ENCODE measurements at places on chromosomes 11 and 22.

GRCh38 chr11:18369398-18369797 lies 25.0 kb upstream of the LDHA start:
- no peak for DNase-seq

- DNase-seq = no peak
Measured at GRCh38 chr22:17471886-17472535, 91.3 kb upstream of the SLC25A18 start.

DNA sequence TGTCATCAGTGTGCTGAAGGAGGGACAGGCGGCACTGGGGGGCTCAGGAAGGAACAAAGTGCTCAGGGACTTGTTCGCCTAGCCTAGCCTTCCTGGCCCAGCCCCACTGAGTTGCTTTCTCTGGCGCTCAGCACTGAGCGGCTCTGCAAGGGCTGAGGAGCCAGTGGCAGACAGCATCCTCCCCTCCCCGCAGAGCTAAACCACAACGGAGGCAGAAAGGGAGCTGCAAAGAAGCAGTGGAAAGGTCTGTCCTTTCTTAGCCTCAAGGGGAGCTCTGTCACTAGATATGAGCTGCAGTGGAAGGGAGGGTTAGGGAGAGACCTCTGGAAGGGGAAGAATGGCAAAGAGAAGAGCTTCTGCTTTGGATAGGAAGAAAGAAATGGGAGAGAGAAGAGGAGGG lies 89.7 kb upstream of the PHOX2A start:
- DNase-seq = no peak

- no peak for DNase-seq
Measured at GRCh38 chr11:8090756-8091155, 9.7 kb downstream of the TUB start.

GRCh38 chr11:85751724-85752123 lies 59.2 kb downstream of the SYTL2 start:
- DNase-seq = no peak

GRCh38 chr11:102114032-102114431 lies 3.8 kb downstream of the YAP1 start:
- DNase-seq = no peak

DNA sequence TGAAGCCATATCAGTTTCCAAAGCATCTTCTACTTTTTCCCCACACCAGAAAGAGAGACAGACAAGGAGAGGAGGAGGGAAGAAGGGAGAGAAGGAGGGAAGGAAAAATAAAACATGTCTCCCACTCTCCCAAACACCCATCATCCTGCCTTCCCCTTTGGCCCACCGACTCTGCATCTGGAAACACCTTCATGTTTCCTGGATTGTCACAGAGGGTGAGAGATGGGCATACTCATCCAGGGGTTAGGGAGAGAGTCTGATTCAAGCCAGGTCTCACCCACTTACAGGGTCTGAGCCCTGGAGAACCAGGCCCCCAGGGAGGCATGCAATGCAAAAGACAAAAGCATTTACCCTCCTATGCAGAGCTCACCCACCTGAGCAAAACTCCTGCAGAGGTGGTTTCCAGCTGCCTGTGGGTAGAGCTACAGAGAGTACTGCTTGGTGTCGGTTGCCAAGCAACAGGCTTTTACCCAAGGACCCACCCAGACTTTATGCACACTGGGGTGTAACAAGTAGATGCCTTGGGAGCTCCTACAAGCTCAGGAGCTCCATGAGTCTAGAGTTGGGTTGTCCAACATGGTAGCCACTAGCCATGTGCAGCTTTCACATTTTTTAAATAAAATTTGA lies 33.4 kb downstream of the MN1 start:
- DNase-seq = no peak

DNA sequence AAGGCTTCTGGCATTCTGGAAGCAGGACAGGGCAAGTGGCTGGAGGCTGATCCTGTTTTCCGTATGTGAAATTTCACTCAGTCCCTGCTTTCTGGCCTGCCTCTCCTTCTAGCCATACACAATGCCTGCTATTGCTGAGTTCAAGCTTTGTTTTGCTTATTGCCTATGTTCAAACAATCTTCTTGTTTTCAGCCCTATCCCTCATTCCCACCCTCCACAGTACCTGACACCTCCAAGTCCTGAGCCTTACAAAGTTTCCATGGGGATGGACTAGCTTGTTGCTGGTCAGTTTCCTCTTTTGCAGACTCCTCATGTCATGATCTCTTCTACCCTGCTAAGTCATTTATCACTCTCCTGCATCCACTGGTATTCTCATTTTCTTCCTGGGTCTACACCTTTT lies 38.1 kb downstream of the FAM76B start:
- no peak for DNase-seq

Data from stimulated activated CD8-positive, alpha-beta memory T cell treated with anti-CD3 and anti-CD28 coated beads, Interleukin-15, amount 100 ng/mL, for 1 hour (primary cell).